ENCODE measurements at places on chromosomes 12 and 14. TPM values are rescaled to one million over a fixed set of nuclear protein-coding genes. Genes with fewer than 3 reads are reported as not detected.

TOMM20L gene
- not detected for total RNA-seq

ACSS3 gene
- 9.4 TPM for total RNA-seq

DNA sequence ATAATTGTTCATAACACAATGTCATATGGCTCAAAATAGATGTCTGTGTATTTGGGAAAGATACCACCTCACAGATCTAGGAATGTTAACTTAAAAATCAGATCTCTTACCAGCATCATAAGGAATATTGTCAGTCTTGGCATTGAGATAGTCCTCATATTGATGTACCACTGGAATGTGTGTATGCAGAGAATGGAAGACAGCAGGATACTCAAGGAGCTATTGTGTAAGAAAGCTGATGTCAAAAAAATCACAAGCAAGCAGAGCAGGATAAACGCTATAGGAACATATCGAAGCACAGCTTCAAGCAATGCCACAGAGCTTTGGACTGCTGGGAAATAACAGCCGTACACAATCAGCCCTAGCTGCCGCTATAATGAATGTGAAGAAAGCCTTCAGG is 45.1 kb upstream of the GRIN2B start:
- no peaks in the 10 kb centered on the region for H3K4me1 ChIP-seq
- H3K27me3 ChIP-seq, result no peaks in the 10 kb centered on the region
- no peak overlapping the region for H3K4me3 ChIP-seq
- DNase-seq, result no peak

LALBA gene
- not detected for total RNA-seq

- no peak overlapping the region for H3K27ac ChIP-seq
- no peak overlapping the region for H3K4me3 ChIP-seq
- H3K4me1 ChIP-seq, result no peaks in the 10 kb centered on the region
- H3K27me3 ChIP-seq, result no peaks in the 10 kb centered on the region
- H3K36me3 ChIP-seq, result no peaks in the 10 kb centered on the region
These were observed 22.7 kb downstream of the BEST3 start for GRCh38 chr12:69676257-69677012.
